ENCODE measurements at places on chromosomes 2 and 18.
A peak's percentile ranks its signal among the peaks of the same experiment; 100 is the strongest.

- DNase-seq, result no peak
Measured at GRCh38 chr18:53937037-53937436, 287.4 kb downstream of the MBD2 start.

DNA sequence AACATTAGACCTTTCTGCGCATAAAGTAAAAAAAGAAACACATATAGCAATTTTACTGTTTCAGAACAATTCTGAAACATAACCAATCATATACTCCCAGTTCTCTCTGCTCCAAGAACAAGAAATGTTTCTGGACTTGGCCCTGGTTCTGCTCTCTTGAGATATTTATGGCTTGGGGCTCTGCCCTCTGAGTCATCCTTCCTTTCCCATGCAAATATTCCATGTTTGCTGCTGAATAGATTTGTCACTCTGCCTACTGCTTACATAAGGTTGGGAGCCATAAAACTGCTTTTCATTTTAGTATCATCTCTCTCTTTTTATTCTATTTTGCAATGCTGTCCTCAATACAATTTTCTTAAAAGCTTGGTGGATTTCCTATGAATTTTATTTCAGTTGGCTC lies 499.6 kb upstream of the ACVR2A start:
- DNase-seq, result no peak

DNA sequence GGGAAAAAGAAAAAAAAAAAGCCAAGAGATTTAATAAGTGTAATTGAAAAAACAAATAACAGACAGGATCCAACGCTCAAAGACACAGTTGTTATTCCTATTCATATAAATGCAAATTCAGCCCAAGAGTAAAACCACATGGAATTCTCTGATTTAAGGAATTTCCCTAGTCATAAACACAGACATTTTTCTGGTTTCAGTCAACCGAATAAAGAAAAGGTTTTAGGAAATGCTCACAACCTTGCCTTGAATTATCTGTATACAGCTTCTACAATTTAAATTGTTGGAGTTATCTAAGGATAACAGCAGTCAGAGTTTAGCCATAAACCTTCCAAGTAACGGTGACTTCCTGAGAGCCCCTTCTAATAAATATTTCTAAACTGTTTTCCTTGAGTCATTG lies 122.7 kb downstream of the VWC2L start:
- DNase-seq, result no peak

DNA sequence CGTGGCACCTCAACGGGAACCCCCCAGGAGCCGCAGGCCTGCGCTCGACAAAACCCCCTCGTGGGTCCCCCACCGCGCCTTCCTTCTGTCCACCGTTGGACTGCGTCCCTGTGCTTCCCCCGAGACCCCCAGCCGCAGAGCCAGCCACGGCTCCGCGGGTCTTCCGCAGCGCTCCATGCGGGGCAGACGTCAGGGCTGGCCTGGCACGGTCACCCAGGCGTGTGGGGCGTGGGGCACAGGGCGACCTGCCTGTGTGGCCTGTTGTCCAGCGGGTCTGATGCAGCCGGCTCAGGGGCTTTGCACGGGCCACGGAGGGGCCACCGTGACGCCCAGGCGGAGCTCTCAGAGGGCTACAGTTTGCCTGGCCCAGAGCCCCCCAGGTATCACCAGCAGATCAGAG lies 11.0 kb downstream of the NFATC1 start:
- no peak for DNase-seq

DNA sequence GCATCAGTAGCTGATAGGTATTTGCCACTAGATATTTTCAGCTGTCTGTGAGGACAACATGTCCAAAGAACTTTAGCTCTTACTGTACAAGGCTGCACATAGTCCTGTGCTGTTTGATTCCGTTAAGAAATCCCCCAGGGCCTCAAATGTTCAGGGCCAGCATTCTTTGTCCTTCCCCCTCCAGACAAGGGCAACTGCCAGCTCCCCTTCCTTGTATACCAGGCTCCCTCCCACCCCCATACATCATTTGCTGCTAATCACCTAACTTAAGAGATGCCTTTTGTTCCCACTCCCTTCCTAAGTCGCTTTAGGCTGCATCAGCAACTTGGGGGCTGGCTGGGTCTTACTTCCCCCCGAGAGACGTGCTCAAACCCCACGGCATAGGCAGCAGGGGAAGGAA lies 138.7 kb downstream of the CDH20 start:
- DNase-seq, result no peak

- no peak for DNase-seq
Measured at GRCh38 chr2:230412371-230412711, 3.7 kb upstream of the SP100 start.

- no peak for DNase-seq
Measured at GRCh38 chr18:48452861-48453323, 43.7 kb upstream of the ZBTB7C start.

GRCh38 chr2:152715854-152716428 lies 1.3 kb downstream of the PRPF40A start:
- DNase-seq, result no peak

DNA sequence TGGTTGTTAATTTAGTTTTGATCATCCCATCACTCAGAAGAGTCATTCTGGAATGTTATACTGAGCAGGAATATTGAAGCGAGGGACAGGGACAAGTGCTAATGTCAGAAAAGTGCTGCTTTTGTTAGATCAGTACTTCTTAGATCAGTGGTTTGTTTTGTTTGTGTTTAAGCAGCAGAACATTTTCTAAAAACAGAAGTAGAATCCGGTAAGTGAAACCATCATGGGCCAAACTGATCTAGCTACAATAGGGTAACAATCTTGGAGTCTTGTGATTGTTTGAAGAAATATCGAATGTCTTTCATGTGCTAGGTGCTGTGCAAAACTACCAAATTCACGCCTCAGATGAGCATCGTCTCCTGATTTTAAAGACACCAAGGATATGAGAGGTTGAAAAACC lies 45.1 kb upstream of the SEC11C start:
- no peak for DNase-seq

GRCh38 chr2:41483982-41484857 lies 563.6 kb upstream of the PKDCC start:
- no peak for DNase-seq

DNA sequence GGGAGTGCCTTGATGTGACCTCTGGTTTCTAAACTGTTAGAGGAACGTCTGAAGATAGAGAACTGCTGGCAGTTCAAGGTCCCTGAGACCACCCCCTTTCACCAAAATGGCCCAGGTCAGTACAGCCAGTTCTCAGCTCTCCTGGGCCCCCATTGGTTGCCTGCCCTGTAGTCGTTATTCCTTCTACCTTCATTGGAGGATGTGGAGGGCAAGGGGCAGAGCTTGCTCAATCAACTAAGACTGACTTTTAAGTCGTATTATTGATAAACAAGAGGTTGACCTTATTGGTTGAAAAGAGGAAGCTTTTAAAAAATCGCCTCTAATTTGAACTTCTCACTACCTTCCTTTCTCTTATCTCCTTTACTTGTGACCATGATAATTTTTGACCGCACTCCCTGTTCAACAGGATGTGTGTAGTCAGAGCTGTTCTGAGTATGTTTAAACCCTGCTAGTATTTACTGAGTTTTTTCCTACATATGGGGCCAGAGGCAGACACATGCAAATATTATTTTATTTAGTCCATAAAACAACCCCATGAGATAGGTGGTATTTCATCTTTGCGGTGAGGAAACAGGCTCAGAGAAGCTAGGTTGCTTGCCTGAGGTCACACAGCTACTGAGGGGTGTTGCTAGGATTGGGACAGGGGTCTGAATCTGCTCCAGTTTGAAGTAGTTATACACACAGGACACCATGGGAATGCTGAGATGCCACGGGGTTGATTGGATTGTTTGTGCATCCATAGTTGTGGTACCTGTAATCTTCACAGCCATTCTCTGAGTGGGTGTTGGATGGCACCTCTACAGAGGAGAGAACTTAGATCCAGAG lies 65.9 kb downstream of the TMEM247 start:
- DNase-seq, result no peak

DNA sequence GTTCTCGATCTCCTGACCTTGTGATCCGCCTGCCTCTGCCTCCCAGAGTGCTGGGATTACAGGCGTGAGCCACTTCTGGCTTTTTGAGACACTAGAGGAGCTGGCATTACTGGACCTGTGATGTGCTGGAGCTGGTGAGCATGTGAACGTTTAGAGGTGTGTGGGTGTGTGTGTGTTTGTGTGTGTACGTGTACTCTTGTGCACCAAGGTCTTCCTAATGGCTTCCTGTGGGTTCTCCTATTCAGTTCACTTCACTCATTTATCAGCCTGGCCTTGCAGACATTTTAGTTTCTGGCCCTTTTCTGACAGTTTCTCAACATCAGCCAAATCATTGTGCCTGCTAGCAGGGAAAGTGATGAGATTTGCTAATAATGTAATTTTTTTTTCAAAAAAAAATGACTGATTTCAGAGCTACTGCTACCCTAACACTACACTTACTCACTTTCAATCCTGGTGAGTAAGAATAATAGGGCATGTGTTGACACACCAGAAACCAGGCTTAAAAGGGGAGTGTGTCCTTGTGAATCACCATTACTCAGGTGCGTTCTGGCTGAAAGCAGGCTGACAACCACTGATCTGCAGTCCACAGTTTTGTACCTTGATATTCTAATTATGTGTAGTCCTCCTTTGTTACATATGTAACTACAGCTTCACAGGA lies 41.0 kb upstream of the ACTR3 start:
- no peak for DNase-seq

DNA sequence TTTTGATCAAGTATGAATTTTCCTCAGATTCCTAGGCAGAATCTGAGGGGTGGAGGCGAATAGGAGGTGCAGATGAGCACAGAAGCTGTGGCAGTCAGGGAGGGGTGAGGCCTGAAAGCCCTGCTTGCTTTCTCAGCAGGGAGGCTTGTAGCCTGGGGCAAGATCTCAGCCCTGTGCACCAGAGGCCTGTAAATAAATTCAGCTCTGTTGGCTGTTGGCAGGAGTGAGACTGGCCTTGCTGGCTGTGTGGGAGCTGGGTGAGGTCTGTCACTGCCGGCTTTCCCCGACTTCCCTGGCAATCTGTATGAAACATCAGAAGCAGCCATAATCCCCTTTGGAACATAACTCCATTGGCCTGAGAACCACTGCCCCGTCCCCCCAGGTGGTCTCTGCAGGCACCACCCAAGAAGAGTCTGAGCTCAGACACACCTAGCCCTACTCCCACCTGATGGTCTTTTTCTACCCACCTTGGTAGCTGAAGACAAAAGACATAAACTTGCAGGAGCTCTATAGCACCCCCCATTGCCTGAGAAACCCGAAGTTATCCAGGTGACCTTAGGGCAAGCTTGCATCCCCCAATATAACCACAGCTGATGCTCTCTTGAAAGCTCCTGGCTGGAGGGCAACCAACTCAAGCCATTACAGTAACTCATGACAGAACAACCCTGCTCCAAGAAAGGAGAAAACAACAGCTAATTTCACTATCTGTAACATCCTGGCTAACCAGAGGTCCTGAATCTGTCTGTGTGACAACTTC lies 32.3 kb downstream of the EVA1A start:
- no peak for DNase-seq

- no peak for DNase-seq
Measured at GRCh38 chr18:55466789-55467188, 121.2 kb downstream of the TCF4 start.

DNA sequence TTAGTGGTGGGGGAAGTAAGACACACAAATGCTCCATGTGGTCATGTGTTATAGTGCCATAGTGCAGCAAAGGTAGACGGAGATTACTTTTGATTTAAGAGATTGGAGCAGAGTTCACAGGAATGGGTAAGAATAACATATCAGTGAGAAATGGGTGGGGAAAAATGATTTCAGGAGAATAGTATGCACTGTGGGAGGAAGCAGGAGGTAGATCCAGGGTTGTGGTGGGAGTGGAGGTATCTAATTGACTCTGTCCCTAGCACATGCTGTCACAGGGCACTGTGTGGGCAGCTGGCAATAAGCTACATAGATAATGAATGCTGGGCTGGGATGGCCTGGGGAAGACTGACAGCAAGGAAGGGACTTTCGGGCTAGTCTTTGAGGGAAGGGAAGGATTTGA lies 65.3 kb downstream of the STAT1 start:
- no peak for DNase-seq

- no peak for DNase-seq
Measured at GRCh38 chr2:56382466-56382865, 198.7 kb downstream of the CCDC85A start.

GRCh38 chr2:174554529-174555150 lies 43.0 kb downstream of the WIPF1 start:
- no peak for DNase-seq

DNA sequence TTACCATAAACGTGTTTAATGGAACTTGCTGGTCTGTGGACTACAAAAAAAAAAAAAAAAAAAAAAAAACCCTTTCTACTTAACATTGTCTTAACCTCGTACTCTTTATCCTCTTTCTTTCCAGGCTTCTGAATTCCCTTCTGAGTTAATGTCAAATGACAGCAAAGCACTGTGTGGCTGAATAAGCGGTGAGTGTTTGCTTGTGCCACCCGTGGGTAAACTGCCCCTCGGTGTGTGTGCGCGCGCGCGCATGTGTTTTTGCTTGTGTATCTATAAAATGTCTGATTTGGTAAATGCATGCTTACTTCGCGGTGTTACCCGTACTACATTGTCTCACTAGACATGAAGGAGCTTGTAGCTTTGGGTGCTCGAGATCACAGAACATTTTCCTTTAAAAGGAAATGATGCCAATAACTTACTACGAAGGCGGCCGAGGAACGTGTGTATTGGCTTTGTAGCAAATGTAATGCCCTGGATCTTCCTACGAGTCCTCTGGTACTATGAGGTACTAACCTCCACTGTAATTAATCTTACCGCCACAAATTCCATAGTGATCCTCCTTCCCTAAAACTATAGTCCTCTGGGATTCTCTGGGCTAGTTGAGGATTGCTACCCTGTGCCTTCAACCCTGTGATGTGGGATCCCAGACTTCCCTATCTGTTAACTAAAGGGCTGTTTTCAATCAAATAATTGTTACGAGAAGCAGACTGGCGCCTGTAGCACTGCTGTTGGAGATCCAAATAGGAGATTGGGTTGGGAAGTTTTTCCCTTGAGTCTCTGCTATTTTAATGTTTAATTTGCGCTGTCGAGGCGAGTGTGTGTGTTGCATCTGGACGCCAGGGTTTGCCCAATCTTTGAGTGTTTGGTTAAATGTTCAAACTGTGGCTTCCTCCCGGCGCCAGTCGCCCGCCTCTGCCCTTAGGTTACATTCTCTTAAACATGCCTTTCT lies 1.1 kb downstream of the ID2 start:
- peak; percentile 11 for DNase-seq

- DNase-seq, result no peak
Measured at GRCh38 chr2:234808907-234809306, 142.9 kb upstream of the SH3BP4 start.

DNA sequence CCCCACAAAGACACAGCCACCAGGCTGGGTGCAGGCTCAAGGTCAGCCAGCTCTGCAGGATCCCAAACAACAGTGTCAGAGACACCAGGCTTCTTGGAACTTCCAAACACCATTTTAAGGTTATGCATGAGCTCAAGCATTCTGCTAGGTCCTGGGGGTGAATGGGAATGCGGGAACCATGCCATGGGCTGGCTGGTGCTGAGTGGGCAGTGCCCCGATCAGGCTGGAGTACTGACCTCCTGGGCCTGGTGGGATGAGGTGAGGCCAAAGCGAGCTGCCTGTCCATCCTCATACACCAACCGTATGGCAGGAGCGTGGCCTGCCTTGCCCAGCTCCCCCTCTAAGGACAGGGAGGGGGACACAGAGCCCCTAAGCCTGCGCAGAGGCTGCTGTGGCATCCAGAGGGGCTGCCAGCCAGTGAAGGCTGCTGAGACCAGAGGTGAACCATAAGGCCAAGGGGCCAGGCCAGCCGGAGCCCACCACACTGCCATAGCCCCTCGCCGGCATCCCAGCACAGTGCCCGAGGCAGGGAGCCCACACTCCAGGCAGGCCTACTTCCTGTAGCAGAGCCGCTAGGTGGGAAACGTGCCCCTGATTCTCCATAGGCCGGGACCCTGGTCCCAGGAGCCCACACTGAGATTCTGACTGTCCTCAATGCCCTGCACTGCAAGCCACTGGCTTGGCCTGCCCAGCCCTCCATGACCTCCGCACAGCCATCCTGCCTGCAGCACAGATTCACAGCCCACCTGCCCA lies 135.0 kb downstream of the HDAC4 start:
- no peak for DNase-seq

Measured in caudate nucleus (tissue), 63 donors.